ENCODE measurements at places on chromosomes 13 and 19. TPM values are rescaled to one million over a fixed set of nuclear protein-coding genes. Genes with fewer than 3 reads are reported as not detected.

TLE6 gene
- polyA plus RNA-seq: 4.0 TPM

C19orf85 gene
- 0.19 TPM for polyA plus RNA-seq

KIR3DL1 gene
- polyA plus RNA-seq: not detected

ERVK3-1 gene
- 141 TPM for polyA plus RNA-seq

ZNF155 gene
- 17.5 TPM for polyA plus RNA-seq

RPS16 gene
- polyA plus RNA-seq: 22.6 TPM

CGB2 gene
- not detected for polyA plus RNA-seq

ARHGAP33 gene
- 20.5 TPM for polyA plus RNA-seq

EFNB2 gene
- 53.1 TPM for polyA plus RNA-seq

CLDND2 gene
- polyA plus RNA-seq: not detected

PSG6 gene
- polyA plus RNA-seq: not detected

ZNF442 gene
- polyA plus RNA-seq: 8.8 TPM

CEACAM5 gene
- polyA plus RNA-seq: not detected

CYP4F8 gene
- not detected for polyA plus RNA-seq

KLK15 gene
- not detected for polyA plus RNA-seq

SLC25A41 gene
- 3.8 TPM for polyA plus RNA-seq

FCHO1 gene
- 39.7 TPM for polyA plus RNA-seq

RFPL4AL1 gene
- not detected for polyA plus RNA-seq

MEDAG gene
- polyA plus RNA-seq: not detected

RNF17 gene
- polyA plus RNA-seq: not detected

ZNF677 gene
- polyA plus RNA-seq: 35.4 TPM

HIPK4 gene
- polyA plus RNA-seq: not detected

PLPPR2 gene
- 47.6 TPM for polyA plus RNA-seq

MADCAM1 gene
- 0.22 TPM for polyA plus RNA-seq

KLF1 gene
- not detected for polyA plus RNA-seq

C19orf73 gene
- 8.4 TPM for polyA plus RNA-seq

SYCN gene
- polyA plus RNA-seq: not detected

CEACAM20 gene
- not detected for polyA plus RNA-seq

NCAN gene
- polyA plus RNA-seq: 59.5 TPM

APLP1 gene
- polyA plus RNA-seq: 390 TPM

PEAK3 gene
- polyA plus RNA-seq: not detected

FCAR gene
- polyA plus RNA-seq: not detected

NXNL1 gene
- polyA plus RNA-seq: not detected

F2RL3 gene
- not detected for polyA plus RNA-seq

CD33 gene
- polyA plus RNA-seq: not detected

PCDH20 gene
- polyA plus RNA-seq: 8.0 TPM

CYSLTR2 gene
- polyA plus RNA-seq: 0.26 TPM

CGB1 gene
- not detected for polyA plus RNA-seq

Data from neural cell (in vitro differentiated cells).